ENCODE measurements at places on chromosomes 6 and 20.

- DNase-seq = no peak
Measured at GRCh38 chr6:147621263-147621662, 112.8 kb downstream of the SAMD5 start.

DNA sequence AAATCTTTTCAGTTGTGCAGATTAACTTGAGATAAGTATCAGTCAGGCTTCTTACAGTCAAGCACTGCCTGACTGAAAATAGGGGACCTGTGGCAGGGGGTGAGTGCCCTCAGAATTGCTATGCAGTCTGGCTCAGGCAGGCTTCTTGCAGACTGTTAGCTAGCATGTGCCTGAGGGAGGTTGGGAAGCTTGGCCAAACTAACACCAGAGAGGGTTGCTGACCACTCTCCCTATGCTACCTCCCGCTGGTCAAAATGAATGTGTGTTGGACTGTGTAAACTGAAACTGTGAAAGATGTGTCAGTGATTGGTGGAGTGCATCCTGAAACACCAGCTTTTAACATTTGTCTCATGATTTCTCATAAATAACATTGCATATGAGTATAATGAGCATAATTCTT is 622.3 kb upstream of the IMPG1 start:
- DNase-seq = no peak

DNA sequence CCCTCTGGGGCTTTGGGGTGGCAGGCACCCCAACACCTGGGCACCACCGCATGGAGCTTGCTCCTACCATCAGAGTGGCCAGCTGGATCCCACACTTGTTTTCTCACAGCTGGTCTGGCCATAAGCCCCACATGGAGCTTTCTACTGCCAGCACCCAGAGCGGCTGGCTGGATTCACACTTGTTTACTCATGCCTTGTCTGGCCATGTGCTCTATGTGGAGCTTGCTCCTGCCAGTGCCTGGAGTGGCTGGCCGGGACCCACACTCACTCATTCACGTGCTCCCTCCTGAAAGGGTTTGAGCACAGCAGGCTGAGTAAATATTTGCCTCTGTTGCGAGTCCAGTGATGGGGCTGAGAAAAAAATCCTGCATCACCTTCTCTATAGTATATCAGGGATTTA is 487.0 kb downstream of the CD109 start:
- no peak for DNase-seq

- no peak for DNase-seq
Measured at GRCh38 chr6:4316867-4317400, 181.6 kb upstream of the ECI2 start.

DNA sequence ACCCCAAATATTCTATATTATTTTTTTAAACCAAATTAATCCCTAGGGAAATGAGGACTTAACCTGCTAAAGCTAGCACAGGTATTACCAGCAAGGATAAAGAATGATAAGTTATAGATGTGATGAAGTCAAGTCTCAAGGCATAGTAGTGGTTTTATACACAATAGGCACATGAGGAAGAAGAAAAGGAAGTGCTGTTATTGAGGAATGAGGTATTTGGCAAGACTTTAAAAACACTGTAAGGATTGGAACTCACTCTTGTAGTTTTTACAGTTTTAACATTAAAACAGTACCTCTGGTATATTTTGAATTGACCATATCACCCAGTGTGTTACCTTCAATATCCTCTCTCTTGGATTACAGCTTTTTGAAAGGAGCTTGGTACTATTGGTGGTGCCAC is 54.6 kb downstream of the PHF3 start:
- DNase-seq = no peak

- DNase-seq = no peak
Measured at GRCh38 chr6:89482126-89482525, 49.2 kb downstream of the ANKRD6 start.

GRCh38 chr20:34396408-34396807 is 33.3 kb downstream of the ITCH start:
- no peak for DNase-seq

GRCh38 chr20:39861381-39861780 is 827.7 kb downstream of the MAFB start:
- no peak for DNase-seq

DNA sequence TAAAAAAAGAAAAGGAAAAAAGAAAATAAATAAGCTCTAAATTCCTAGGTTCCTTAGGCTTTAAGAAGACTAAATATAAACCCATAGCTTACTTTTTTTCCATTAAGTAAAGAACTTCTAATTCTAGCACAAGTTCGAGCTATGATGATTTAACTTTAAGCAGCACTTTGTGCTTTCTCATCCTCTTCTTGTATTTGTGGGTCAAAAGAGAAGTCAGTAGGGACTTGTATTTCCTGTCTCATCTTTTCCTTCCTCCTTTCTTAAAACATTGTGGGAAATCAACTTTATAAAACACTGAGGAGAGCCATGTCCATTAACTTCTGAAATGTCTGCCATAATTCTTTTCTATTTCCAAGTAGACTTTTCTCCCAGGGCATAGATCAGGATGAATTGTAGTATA is 637.7 kb upstream of the CITED2 start:
- DNase-seq = no peak

DNA sequence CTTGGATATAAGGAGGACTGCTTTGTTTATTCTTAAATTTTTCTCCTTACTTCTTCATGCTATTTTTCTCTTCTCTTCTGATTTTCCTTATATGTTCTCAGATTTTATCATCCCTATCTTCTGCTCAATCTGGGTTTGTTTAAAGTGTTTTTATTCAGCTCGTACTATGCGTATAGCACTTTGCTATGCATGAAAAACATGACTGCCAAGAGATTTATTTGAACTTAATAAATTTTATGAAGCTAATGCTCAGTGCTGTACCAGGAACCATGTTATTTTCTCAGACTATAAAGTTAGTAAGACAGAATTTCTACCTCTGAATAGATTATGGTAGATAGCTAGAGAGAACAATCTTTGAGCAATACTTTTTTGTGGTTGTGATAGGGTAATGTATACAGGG is 305.9 kb downstream of the LAMA2 start:
- DNase-seq = no peak

DNA sequence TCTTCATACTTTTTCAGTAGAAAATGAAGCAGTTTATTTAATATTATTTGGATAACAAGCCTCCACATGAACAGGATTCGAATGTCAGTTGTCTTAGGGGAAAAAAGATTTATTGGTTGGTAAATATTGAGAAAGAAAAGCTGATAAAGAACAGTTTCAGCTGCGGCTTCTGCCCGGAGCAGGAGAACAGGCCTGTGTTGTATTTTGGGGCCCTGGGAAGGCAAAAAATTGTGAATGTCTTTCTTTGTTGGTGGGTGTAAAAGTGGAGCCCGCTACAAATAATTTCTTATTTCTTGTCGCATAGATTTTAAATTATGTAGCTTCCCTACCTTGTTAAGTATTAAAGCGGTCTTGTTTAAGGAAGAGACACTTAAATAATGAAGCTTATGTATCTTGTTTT is 90.5 kb upstream of the PAX1 start:
- DNase-seq = no peak

DNA sequence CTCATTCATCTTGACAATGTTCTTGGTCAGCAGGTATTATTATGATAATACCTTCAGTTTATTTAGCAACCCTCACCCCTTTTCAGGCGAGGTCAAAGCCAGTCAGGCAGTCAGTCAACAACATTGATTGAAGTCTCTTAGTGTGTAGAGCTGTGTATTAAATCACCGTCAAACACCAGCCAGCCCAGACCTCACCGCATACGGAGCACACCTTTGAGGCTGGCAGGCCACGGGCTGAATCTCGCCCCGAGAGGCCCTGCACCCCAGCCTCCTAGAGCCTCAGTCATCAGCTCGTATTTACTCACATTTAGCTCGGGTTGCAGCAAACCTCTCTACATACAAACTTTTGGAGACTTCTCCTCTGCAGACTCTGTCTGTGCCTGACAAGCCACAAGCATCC is 36.0 kb upstream of the FOXA2 start:
- DNase-seq = no peak

- DNase-seq = no peak
Measured at GRCh38 chr20:13296070-13296469, 75.0 kb downstream of the ISM1 start.

DNA sequence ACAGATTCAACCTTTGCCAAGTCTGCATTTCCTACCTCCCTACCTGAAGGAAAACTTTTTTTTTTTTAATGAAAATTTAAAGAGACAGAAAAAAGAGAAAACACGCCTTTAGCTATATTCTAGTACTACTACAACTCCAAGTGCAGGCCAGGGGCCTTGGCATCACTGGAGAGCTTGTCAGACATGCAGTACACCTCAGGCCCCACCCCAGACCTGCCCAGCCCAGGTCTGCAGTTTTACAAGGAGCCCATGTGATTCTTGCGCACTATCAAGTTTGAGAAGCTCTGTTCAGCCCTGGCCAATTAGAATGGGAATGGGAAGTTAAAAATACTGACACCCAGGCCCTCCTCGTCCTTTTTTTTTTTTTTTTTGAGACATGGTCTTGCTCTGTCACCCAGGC is 85.0 kb downstream of the NFATC2 start:
- DNase-seq = no peak

GRCh38 chr20:30486103-30486478 is 771.4 kb upstream of the DEFB115 start:
- no peak for DNase-seq
